ENCODE measurements at places on chromosomes 16 and 17.

DNA sequence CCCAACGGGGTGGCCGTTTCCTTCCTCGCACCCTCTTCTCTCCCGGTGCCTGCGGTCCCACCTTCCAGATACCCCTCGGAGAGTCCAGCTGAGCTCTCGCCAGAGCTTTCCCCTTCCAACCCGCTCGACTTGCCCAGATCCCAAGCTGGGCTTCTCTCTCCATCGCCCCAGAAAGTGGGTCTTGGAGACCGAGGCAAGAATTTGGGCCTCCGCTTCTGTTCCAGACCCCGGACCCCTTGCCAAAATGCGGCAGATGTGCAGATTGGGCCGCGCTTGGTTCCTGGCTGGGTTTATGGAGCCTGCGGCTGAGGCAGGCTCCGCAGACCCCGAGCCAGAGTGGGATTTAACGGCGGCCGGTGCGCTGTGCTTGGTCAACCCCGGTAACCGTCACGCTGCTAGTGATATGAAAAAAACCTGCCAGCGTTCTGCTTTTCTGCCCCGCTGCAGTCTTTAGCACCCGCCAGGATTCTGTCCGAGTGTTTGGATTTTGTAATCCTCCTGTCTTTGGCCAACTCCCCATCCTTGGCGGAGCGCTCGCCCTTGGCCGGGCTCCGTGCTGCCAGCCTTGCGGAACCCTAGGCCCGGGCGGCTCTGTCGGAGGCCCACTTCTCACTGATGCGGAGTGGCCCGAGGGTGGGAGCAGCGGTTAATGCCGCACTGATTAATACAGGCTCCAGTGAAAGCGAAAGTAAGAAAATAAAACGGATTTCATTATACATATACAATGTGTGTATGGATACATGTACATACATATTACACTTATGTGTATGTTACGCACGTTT lies 754 bp upstream of the SLFN11 start:
- no peak for DNase-seq

GRCh38 chr16:11624636-11625607 lies 38.2 kb upstream of the LITAF start:
- DNase-seq = no peak

DNA sequence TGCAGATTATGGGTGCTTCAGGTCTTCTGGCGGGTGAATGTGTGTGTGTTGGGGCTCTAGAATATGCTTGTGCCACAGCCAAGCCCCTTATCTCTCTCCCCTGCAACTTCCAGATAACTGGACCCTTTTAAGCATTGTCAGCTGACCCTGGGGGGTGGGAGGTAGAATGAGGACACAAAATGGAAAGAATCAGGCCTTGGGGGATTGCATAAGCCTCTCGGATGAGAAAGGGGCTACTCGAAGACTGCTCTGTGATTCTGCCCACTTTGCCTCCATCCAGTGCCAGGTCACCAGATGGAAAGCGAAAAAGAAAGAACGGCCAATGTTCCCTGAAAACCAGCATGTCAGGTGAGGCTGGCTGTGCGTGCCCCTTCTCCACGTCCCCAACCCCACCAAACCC lies 13.8 kb downstream of the THRA start:
- no peak for DNase-seq

DNA sequence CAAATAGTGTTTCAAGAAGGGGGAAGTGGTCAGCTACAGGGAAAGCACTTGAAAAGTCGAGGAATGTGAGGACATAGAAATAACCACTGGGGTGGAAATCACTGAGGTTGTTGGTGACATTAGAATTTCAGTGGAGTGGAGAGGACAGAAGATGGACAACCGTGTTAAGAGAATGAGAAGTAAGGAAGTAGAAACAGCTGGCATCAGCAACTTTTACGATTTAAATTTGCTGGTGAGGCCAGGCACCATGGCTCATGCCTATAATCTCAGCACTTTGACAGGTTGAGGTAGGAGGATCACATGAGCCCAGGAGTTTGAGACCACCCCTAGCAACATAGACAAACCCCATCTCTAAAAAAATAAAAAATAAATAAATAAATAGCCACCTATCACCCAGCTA lies 83.2 kb upstream of the PSMD7 start:
- no peak for DNase-seq
